Activated CD4-positive, alpha-beta T cell treated with anti-CD3 and anti-CD28 coated beads, Interleukin-2, amount 10 ng/mL, durations not matched to agents 24 days and 14 days (primary cell): ENCODE measurements at places on chromosomes 7 and 10. TPM values are rescaled to one million over a fixed set of nuclear protein-coding genes. Genes with fewer than 3 reads are reported as not detected.

- DNase-seq: no peak
Observed at GRCh38 chr10:70337201-70337651, 45.2 kb downstream of the LRRC20 start.

DNA sequence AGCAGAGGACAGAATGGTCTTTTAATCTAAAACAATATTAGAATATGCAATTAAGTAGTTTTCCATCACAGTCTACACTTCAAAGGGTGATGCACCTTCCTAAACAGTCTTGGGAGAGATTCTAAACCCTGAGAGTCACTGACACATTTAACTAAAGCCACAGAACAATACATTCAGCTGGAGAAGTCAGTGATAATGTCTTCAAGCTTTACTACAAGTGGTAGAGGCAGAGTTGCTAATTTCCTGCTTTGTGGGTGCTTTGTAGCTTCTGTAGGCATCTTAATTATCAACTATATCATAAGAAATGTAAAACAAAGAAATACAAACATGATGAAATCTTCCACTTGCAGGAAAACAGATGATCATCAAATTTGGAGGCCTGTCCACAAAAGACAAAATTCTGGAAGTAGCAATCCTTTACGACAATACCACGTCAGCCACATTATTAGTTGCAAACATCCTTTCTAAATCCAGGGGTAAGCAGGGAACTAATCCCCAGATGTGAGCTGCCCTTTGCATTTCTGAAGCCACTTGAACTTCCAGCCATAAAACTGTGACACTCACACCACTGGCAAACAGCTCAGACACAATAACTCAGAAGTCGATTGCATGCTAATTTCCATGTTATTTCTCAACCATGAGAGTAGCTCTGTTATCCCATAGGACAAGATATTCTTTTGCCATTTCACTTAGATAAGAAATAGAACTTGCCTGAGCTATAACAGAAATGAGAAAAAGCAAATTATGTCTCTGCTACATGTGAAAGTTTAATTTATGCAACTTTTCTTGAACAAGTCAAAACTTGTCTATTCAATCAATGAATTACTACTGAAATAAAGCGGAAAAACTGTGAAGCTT is 212.2 kb downstream of the FAM107B start:
- DNase-seq: no peak

Gene STEAP1B
- 0.21 TPM in 1 of 2 replicates, not detected in the other for total RNA-seq

GRCh38 chr7:9192969-9193368 is 759.6 kb downstream of the NXPH1 start:
- DNase-seq: no peak

GRCh38 chr10:90199093-90199492 is 497.7 kb downstream of the KIF20B start:
- DNase-seq: no peak

GRCh38 chr10:19756919-19757318 is 59.3 kb upstream of the PLXDC2 start:
- DNase-seq: no peak

DNA sequence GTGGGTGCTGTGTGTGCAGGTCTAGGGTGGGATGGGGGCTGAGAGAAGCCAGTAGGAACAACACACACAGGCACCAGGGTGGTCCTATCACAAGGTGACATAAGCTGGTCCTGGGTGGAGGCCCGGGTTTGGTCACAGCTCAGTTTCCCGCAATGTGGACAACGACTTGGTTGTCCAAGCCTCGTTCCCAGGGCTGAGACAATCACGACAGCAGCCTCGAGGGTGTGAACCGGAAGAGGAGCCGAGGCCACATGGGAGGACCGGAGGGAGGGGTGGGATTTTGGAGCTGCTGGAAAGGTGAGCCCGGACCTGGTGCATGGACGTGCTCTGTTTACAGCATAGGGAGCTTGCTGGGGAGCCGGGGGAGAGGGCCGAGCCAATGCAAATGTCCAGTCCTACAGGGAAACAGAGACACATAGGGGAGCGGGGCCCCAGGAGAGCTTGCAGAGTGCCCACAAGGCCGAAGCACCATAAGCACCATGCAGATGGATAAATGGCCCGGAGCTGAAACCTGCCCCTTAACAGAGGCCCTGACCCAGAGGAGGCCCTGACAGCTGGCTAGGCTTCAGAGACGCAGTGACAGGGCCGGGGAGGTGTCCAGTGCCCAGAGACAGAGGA is 92.8 kb downstream of the PRKAG2 start:
- no peak for DNase-seq

Gene CREB5
- total RNA-seq: not detected in 2 replicates

GRCh38 chr10:112790921-112791320 is 159.1 kb upstream of the TCF7L2 start:
- no peak for DNase-seq
